Endodermal cell (in vitro differentiated cells): ENCODE measurements at places on chromosomes 2 and 18.

GRCh38 chr2:141035846-141036420, 1094.9 kb downstream of the LRP1B start:
- DNase-seq: no peak

DNA sequence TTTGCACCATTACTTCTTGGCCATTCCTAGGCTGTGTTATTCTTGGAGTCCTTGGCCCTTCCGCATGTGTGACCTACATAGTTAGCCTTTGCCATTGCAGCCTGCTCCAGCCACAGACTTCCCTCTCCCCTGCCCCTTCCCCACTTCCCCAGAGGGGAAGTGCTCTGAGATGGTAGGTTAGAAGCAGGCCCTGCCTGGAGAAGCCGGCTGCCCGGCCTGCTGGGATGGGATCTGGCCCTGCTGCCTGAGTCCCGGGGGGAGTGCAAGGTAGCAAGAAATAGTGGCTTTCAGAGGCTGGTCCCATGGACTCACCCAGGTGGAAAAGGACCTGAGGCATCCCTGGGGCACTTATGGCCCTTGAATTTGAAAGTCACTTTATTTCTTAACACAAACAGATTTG, 28.4 kb upstream of the OTOF start:
- no peak for DNase-seq

DNA sequence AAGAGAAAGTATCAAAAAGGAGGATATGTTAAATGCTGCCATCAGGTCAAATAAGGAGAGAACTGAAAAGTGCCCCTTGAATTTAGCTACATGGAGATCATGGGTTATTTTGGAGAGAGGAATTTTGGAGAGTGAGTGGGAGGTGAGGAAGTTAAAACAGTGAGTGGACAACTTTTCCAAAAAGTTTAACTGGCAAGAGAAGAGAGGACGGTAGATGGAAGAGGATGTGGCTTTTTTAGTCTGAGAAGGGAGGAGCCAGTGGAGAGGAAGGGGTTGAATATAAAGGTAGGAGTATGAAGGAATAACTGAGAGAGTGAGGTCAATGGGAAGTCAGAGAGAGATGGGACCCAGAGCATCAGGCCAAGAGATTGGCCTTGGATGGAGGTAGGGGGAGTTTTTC, 62.5 kb upstream of the NFE2L2 start:
- DNase-seq: no peak

- DNase-seq: no peak
These were observed 63.3 kb upstream of the CDCA7 start for GRCh38 chr2:173291412-173291811.

- DNase-seq: no peak
These were observed 76.7 kb downstream of the DNMT3A start for GRCh38 chr2:25265001-25265400.

DNA sequence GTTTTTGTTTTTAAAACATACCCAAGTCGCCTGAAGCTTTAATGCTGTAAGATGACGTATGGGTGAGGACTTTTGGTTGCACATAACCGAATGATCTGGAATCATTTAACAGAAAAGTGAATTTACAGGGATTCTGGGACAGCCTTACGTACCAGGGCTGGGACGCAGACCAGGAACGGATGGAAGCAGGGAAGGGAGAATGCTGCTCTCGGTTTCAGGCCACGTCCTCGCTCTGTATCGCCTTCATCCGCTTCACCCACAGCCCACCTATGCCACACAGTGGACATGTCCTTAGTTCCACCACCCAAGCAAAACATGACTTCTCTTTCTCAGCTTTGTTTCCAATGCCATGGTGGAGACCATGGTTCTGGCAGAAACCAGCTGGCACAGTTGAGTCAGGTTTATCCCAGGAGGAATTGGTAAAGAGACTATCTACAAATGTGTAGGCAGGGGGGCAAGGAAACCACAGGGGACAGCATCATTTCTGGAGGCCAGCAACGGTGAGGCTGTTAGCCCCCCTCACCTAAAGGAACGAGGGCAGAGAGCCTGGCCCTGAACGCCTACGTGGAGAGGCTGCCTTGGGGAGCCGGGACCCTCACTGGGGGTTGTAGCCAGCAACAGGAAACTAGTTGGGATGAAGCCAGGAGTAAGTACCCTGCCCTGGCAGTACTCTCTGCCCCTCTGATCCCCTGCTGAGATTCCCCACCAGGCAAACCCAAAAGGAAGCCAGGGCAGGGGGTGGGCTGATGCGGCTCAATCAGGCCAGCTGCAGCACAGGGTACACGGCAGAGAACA, 132.5 kb downstream of the NDUFA10 start:
- DNase-seq: peak; percentile 40

DNA sequence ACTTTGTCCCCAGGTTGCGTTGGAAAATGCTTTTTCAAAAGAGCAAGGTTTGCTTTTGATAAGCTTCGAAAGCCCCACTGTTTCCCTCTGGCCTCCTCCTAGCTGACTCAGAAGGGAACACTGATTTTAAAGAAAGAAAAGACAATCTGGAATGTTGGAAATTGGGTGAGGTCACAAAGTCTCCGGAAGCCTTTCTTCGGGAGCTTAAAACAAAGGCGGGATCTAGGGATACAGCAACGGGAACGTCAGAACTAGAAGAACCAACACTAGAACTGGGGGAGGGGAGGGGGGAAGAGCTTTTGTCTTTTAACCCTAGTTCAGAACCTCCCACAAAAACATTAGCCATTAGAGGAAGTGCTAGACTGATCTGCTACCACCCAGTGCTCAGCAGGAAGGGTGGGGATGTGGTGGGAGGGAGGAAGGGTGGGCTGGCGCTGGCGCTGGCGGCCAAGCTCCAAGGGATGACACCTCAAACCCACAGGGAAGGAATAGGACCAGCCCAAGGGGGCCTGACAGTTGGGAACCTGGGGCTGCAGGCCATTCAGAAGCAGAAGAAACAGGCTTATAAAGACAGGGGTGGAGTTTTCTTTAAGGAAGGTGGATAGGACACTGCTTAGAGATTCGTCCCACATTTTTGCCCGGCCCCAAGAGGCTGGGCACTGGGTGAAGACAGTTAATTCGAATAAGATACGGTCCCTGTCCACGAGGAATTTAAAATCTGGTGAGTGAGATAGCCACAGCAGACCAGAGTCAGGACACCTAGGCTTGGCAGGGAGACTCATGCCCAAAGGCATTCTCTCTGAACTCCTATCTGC, 1.7 kb downstream of the TMSB10 start:
- peak; percentile 85 for DNase-seq

GRCh38 chr2:75224636-75225094, 25.3 kb upstream of the TACR1 start:
- no peak for DNase-seq

DNA sequence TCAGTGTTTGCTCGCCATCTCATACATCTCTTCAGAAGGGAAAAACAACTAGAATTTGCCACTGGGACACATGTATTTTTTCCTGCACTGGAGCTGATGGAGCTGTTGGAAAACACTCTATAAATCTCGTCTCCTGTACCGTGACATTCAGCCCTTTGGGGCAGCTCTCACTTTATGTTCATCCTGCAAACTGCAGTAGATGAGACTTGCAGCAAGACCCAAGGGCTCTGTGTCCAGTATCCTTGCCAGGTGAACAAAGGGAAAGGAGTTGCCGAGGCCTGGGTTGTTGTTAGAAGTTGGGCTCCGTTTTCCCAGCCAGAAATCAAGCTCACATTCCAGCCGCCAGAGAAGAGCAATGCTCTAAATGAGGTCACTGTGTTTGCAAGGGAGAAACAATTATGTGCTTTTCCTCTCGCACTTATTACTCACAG, 285.1 kb downstream of the SLC4A3 start:
- DNase-seq: no peak

DNA sequence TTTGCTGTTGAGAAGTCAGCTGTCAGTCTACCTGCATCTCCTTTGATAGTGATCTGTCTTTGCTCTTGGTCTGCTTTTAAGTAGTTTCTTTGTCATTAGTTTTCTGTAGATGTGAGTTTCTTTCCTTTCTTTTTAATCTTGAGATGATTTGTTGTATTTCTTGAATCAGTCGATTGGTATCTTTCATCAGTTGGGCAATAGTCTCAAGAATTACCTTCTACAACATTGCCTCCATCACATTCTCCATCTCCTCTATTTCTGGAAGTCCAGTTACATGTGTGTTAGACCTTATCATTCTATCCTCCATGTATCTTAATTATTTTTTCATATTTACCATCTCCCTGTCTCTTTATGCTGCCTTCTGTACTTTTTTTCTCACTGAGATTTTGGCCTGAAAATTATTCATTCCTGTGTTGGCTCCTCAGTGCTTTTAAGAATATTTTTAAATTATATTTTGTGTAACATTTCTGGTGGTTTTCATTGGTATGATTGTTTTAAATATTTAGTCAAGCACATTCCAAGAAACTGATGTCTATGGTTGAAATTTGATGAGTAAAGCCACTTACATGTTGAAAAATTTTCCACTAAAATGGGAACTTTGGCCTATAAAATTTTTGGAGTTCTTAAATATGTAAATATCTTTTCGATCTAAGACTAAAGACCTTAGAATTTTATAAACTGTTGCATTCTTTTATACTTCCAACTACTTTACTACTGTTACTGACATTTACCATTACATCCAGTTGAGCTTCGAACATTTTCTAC, 239.5 kb upstream of the MGAT5 start:
- no peak for DNase-seq

DNA sequence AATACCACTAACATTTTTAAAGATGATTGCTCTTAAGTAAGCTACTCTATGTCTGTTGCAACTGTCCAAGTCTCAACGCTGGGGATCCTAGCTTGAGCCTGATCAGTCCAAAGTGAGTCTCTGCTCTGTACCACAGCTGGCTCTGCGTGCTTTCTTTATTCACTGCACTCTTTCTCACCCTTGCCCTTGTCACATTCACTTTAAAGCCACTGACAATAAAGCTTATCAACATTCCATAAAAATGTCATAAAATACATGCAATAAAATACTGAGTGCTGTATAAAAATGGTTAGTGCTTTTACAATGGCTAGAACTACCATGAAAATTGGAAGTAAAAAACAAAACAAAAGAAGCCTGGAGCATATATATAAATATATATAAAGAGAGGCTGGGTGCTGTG, 45.5 kb upstream of the LRRTM4 start:
- no peak for DNase-seq

GRCh38 chr2:203718087-203718486, 11.6 kb downstream of the CD28 start:
- no peak for DNase-seq

DNA sequence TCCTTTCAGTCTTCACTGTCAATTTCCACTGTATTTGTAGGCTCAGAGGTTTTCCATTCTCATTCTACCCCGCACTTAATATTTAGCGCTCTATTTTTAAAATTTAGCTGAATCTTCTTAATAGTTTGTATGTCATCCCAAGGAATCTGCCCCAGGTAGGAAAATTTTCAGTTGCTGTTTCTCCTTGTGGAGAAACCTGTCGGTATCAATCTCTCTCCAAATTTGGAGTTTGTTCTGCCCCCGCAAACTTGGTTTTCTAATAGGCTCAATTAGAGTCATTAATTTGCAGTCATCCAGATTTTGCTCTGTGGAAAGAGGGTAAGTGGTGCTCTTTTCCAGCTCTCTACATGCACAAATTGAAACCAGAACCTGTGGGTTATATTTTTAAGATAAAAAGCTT, 87.6 kb downstream of the DNAH6 start:
- DNase-seq: no peak

DNA sequence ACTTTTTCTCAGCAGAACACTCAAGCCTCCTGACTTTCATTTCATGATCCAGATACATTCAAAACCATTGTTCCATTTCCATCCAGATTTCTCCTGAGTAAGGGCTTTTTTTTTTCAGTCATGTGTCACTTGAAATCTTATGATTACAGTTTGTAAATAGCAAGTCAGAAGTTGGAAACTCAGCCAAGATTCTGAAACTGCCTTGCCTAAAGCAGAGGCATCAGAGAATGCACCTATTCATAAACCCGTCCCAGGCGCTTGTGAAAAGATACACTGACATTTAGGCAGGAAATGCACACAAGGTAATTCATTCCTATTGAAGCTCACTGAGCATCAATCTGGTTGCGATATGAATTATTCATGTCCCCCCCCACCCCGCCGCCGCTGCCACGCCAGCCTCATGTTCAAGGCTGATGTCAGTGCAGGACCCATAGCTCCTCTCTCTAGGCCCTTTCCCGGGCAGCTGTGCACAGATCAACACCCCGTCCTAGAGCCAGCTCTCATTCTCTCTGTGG, 30.4 kb upstream of the MGAT4A start:
- DNase-seq: no peak

DNA sequence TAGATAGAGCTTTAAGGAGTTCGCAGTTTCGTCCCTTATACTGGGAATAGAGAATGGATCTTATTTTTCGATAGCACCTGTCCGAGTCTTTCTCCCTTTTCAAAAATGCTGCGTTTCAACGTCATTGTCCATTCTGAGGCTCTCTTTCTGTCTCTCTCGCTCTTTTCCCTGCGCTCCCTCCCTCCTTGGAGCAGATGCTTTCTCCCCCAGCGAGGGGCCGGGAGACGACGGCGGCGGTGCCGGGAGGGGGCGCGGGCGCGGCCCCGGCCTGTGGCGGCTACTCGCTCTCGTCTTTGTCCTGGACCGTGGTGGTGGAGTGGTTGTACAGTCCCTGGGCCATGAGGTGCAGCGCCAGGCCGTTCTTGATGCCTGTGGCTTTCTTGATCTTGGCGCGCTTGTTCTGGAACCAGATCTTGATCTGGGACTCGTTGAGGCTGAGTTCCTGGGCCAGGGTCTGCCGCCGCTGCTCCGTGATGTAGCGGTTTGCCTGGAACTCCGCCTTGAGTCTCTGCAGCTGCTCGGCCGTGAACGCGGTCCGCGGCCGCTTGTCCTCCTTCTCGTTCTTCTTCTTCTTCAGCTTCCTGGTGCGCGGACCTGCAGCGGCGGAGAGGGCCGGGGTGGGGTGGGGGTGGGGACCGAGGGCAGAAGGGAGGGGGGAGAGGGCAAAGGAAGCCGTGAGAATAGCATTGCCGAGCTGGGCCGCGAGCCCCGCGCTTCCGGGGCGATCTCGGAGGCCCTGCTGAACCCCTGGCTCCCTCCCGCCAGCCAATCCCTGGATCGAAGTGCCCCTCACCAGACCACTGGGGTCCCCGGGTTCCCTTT, 4.6 kb downstream of the EN1 start:
- peak; percentile 79 for DNase-seq

- DNase-seq: no peak
These were observed 69.3 kb upstream of the HK2 start for GRCh38 chr2:74764429-74765272.

- DNase-seq: no peak
These were observed 167.1 kb upstream of the PKDCC start for GRCh38 chr2:41880561-41881243.

DNA sequence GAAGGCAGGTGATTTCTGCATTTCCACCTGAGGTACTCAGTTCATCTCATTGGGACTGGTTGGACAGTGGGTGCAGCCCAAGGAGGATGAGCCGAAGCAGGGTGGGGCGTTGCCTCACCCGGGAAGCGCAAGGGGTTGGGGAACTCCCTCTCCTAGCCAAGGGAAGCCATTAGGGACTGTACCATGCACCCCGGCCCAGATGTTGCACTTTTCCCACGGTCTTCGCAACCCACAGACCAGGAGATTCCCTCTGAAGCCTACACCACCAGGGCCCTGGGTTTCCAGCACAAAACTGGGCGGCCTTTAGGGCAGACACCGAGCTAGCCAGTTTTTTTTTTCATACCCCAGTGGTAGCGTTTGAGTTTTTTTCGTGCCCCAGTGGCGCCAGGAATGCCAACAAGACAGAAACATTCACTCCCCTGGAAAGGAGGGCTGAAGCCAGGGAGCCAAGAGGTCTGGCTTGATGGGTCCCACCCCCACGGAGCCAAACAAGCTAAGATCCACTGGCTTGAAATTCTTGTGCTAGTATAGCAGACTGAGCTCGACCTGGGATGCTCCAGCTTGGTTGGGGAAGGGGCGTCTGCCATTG, 75.9 kb upstream of the RANBP2 start:
- no peak for DNase-seq

- no peak for DNase-seq
These were observed 173.0 kb downstream of the DDX1 start for GRCh38 chr2:15764683-15765011.
